ENCODE measurements at places on chromosomes 12 and 14. TPM values are rescaled to one million over a fixed set of nuclear protein-coding genes. Genes with fewer than 3 reads are reported as not detected.

Gene SEC23A
- total RNA-seq = 631 TPM

Gene SLCO1C1
- total RNA-seq = not detected

Gene STAB2
- not detected for total RNA-seq

Gene NRL
- 1.2 TPM for total RNA-seq

Gene PARPBP
- total RNA-seq = 2.1 TPM

Gene CMA1
- not detected for total RNA-seq

Gene MANSC4
- total RNA-seq = not detected

Gene TAS2R50
- 1.3 TPM for total RNA-seq

Gene TMEM233
- not detected for total RNA-seq

Gene TRMT61A
- 6.5 TPM for total RNA-seq

Gene EPYC
- total RNA-seq = not detected

Gene CAPZA3
- not detected for total RNA-seq

Gene KRT80
- not detected for total RNA-seq
